ENCODE measurements at places on chromosomes 7 and 10.

GRCh38 chr10:110368556-110368955, 63.8 kb upstream of the SMNDC1 start:
- peak; percentile 10 for DNase-seq

GRCh38 chr10:31929261-31930022, 811 bp upstream of the ARHGAP12 start:
- peak; percentile 66 for DNase-seq

DNA sequence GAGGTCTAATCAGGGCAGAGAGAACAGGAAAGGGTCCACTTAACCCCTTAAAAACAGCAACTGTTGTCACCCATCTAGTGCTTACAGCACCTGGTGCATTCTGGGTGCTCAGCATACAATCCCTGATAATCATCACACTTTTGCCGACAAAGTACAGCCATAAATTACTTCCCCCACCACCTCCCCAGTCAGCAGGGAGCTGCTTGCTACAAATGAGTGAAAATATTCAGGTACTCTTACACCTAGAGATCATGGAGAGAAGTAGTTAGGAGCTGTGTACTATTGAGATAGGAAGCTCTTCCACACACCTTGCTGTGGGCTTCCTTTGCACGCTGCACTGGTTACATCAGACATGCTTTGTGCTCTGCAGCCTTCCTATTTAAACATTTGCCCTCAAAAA, 723.5 kb upstream of the GALNT17 start:
- DNase-seq = no peak

- DNase-seq = peak; percentile 67
Measured at GRCh38 chr7:21966271-21966670, 20.6 kb upstream of the CDCA7L start.

DNA sequence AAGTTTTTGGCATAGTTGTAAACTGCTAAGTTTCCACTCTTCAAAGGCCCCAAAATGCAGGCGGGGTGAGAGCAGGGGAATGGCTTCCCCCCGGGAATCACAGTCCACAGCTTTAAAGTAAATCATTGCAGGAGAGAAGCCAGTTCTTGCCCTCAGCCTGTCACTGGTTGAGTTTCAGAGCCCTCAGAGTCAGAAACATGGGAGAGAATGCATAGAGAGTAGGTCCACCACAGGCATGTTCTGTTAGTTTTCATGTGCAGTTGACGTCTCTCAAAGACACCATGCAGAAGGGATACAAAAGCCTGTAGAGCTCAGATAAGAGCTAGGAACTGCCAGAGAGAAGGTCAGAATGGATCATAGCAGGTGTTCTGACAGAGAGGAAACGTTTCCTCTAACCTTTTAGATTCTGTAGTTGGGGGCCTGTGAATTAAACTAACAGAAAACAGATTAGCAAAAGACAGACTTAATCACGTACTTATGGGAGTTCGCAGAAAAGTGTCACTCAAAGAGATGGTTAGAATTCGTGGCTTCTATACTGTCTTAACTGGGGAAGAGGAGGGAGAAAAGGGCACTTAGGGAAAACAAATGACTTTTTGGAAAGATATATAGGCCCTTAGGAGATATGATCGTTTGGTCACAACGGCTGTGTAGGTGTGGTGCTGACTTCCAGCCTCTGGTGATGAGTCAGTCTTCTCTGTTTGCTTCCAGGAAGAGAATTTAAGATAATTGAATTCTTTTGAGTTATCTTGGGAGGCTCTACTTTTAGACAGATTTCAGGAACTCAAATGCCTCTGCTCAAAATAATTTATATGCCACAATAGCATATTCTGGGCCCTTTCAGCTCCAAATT, 48.0 kb upstream of the MSRB2 start:
- no peak for DNase-seq

DNA sequence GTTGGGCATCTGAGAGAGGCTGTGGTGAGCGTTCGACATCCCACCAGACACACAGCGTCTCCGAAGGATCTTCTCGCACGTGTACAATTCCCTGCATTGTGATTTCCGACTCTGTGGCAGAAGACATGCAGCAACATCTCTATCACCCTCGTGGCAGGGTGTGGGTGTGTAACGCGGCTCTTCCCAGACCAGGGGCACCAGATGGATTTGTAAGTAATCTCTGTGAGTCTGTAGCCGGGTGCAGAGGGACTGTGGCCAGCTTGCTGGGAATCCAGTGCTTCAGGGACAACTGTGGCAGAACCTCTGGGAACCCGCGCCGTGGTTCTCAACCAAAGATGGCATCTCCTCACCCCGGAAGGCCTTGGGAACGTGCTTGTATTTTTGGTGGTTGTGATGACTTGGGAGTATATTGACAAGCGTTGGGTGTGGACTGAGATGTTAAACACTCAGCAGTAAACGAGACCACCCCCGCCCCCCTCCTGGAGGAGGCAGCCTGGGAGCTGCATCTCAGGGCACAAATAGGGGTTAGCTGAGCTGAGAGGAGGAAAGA, 21.2 kb downstream of the FOXL3 start:
- DNase-seq = no peak

DNA sequence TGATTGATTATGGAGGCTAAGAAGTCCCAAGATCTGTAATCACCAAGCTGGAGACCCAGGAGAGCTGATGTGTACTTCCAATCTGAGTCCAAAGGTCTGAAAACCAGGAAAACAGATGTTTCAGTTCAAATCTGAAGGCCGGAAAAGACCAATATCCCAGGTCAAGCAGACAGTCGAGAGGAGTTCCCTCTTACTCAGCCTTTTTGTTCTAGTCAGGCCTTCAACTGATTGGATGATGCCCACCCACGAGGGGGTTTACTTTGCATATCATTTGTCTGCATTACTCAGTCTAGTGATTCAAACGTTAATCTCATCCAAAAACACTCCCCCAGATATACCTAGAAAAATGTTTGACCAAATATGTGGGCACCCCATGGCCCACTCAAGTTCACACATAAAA, 7.4 kb upstream of the ARID5B start:
- DNase-seq = no peak

DNA sequence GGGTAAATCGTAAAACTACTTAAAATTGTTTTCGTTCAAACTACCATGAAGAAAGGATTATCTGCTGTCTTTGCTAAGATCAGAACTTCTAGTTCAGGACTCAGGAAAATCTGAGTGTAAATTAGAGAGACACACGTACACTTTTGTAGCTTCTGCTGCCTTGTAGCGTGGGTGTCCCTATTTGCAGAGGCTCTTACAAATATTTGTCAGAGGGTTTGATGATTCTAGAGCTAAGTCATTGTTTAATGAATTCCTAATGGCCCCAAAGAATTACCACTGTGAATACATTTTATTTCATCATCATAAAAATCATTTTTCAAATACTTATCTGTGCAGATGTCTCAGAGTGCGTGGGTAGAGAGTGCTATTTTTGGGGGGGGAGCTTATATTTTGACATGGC, 314.9 kb downstream of the LRMDA start:
- DNase-seq = no peak

DNA sequence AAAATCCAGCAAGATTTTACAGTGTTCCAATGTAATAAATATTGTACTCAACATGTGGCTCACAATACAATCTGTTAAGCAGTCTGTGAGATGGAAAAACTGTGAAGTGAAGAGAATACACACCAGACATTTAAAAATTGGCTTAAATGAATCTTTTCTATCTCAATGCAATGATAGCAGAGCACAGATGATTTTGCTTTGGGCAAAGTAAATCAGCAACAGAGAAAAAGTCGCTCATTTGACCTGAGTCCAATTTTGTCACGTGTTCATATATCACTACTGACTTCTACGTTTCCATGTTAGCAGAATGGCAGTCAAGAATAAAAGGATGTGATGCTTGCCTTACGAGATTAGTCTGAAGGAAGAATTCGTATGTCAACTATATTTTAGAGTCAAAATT, 506.7 kb downstream of the POM121L12 start:
- DNase-seq = no peak

DNA sequence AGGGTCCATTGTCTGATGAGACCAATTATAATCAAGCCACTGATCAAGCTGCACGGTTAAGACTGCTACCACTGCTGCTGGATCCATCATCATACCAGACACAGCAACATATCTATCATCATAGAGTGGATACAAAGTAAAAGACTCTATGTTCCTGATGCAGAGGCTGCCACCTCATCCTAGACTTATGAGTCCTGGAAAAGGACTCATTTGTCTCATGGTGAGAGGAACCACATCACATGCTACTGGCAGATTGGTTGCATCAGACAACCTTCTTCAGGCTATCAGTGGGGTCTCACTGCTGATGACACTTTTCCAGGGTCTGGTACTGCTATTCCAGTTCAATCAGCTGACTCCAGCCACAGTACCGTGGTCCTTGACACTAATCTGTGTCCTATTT, 79.0 kb downstream of the ABI1 start:
- no peak for DNase-seq

- no peak for DNase-seq
Measured at GRCh38 chr10:111101796-111102195, 25.0 kb downstream of the ADRA2A start.

DNA sequence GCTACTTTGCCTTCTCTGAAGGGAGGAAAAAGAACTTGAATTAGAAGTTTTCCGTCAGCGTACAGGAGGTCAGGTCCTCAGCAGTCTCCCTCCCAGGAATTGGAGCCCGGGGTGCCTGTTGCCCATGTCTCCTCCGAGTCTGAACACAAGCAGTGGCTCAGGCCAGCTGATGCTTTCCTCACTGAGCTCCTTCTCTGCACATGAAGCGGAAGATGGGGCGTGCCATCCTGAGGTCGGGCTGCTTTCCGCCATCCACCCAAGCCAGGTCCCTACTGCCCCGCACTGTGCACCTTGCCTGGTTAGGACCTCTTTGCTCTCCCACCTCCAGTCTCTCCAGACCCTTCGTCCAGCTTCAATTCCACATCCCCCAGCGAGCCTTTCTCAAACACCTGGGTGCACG, 237.5 kb downstream of the CELF2 start:
- no peak for DNase-seq

- DNase-seq = no peak
Measured at GRCh38 chr10:22466763-22467334, 121.6 kb downstream of the SPAG6 start.

- no peak for DNase-seq
Measured at GRCh38 chr7:111591-111990, 80.8 kb upstream of the FAM20C start.

GRCh38 chr7:78149787-78150186, 351.2 kb downstream of the PHTF2 start:
- DNase-seq = no peak

- no peak for DNase-seq
Measured at GRCh38 chr10:4279655-4280054, 494.6 kb upstream of the KLF6 start.
